ENCODE measurements at places on chromosomes 11 and 22.

GRCh38 chr11:30041171-30041570 lies 24.3 kb upstream of the KCNA4 start:
- DNase-seq: no peak

GRCh38 chr22:47259990-47260389 lies 497.5 kb downstream of the TBC1D22A start:
- no peak for DNase-seq

DNA sequence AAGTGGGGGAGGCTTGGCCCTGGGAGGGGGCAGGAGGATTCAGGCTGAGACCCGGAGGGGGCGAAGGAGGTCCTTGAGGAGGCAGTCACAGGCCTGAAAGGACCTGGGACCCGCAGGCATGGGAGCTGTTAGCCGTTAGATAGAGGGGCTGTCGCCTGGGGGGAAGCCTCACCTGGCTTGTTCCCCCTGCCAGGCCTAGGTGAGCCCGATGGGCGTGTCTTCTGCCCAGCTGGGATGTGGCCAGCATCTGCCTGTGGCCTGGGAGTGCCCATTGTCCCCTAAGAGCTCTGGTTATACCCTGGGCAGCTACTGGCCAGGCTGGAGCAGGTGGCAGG lies 1.8 kb upstream of the DUSP8 start:
- no peak for DNase-seq

- DNase-seq: no peak
Observed at GRCh38 chr11:126686938-126687337, 313.6 kb downstream of the KIRREL3 start.

DNA sequence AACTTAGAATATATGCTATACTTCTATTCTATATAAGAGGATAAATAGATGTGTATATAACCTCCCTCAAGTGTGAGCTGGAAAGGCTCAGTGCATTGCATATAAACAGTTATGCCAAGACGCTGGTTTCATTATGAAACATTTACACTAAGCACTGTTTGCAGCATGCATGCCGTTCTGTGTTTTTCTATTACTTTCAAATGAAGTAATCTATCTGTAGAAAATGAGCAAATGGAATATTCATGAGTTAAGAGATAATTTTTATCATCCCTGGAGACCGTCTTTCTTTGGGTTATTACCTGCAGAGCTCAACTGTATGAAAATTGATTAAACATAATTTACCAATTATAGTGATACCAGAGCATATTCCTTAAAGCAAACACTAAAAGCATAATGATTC lies 925.7 kb upstream of the CCDC90B start:
- no peak for DNase-seq

DNA sequence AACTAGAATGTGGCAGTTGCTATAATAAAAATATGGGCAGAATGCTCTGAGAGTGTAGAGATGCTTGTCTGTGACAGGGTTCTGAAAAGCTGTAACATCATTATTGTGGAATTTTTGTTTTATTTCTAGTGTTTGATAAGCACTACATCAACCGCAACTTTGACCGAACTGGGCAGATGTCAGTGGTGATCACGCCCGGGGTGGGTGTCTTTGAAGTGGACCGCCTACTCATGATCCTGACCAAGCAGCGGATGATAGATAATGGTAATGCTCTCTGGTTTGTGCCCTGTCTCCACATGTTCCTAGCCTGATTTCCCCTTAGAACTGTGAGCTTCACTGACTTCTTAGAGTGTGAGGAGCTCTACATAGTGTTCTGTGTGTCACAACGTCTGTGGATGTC lies 48.8 kb downstream of the DEPDC5 start:
- no peak for DNase-seq

- DNase-seq: no peak
Observed at GRCh38 chr11:84036664-84037194, 750.6 kb upstream of the CCDC90B start.

GRCh38 chr22:44446483-44446882 lies 51.5 kb downstream of the RTL6 start:
- no peak for DNase-seq

DNA sequence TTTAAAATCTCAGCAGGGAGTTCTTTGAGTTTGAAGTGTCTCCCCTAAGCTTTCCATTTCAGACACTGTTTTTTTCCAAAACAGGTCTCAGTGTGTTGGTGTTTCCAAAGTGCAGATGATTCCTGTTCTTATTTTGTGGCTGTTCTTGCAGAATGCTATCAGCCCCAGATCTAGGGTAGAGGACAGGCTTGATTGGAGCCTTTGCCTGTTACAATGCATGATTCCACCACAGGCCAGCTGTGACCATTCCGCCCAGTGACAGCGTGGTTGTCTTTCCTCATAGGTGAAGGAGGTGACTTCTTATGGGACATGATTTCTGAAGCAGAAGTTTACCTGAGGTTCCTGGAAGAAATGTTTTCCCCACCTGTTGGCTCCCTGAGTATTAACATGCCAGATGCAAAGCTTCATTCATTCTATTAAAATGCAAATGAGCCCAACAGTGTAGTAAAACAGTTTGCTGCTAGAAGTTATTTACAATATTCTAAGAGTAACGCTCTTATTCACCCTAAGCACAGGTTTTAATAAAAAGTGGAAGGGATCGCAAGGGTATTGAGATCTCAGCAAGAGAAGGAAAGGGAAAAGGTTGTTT lies 36.9 kb upstream of the BIRC3 start:
- no peak for DNase-seq

GRCh38 chr11:118343981-118344515 lies at the start of gene CD3G:
Gene CD3G, plus strand, starts transcription at chr11:118344344. Its CDS starts 80 bp downstream, at chr11:118344424.
- DNase-seq: no peak

DNA sequence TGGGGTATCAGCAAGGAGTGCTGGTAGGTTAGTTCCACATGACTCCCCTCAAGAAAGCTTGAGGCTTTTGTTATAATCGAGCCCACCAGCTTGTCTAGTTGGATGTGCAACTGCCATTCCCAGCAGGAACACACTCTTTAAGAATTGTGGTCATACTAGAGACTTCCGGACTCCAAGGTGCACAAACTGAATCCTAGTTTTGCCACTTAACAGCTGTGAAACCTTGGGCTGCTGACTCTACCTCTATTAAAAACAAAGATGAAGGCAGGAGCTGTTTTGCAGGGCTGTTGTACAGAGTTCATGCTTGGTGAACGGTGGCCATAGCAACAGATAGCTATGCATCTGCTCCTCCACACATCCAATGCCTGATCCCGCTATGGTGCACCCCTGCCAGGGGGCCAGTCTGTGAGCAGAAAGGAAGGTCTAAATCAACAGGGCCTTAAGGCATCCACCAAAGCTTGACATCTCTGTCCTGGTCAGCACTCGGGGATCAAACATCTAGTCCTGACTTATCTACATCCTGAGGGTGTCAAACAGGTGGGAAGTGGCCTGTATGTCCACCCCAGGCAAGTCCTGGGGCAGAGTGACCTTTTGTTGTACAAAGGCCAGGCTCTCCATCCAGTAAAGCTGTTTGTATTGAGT lies 36.4 kb downstream of the DKK3 start:
- no peak for DNase-seq

DNA sequence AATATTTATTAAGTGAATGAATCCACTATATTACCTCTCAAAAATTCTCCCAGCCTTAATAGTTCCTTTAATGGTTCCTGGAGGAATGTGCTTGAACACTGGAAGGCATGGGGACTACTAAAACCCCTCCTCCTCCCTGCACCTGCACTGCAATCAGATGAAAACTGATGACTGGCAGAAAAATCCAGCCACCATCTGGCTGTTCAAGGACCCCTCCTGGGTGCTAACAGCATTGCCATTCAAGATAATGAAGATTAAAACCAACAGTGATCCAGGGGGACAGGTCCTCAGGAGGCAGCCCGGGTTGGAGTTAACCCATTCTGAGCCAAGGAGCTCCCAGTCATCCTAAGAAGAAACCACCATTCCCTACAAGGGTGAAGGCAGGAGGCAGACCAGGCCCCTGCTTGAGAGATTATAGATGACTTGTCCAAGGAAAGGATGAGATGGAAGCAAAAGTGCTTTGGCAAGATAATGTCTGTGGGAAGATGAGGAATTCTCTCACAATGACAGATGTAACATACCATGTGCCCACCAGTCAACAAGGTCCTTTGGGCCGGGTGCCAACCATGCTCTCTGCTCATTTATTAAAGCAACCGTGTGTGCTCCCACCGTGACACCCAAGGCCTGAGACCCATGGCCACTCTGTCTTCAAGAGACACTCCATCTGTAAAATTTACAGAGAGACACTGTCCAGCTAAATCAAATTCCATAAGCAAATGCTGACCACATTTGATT lies 90.6 kb downstream of the LARGE1 start:
- no peak for DNase-seq
